ENCODE measurements at places on chromosomes 4 and X.

DNA sequence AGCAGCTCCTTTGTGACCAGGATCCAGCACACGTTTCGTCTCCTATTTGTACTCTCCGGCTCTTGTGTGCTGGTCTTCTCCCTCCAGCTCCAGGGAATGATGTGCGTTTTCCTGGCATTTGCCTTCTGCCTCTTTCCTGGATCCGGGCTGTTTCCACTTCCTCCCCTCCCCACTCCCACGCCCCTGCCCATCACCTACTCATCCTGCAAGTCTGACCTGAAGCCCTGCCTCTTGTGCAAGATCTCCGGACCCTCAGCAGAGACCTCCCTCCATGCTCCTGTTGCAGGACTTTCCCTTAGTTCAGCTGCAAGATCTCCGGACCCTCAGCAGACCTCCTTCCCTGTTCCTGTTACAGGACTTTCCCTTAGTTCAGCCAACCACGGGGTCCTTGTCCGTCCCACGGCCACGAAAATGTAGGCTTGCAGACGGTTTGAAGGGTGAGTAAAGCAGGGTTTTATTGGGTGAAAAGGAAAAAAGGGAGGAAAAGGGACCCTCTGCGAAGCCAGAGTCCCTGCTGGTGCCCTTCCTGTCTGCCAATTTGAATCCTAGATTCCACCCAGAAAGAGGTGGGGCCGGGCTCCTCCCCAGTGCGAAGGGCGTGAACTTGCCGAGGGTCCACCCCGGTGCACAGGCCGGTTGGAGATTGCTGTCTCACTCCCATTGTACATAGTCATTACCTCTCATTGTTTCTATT, 74.4 kb upstream of the IRF2 start:
- DNase-seq = no peak

DNA sequence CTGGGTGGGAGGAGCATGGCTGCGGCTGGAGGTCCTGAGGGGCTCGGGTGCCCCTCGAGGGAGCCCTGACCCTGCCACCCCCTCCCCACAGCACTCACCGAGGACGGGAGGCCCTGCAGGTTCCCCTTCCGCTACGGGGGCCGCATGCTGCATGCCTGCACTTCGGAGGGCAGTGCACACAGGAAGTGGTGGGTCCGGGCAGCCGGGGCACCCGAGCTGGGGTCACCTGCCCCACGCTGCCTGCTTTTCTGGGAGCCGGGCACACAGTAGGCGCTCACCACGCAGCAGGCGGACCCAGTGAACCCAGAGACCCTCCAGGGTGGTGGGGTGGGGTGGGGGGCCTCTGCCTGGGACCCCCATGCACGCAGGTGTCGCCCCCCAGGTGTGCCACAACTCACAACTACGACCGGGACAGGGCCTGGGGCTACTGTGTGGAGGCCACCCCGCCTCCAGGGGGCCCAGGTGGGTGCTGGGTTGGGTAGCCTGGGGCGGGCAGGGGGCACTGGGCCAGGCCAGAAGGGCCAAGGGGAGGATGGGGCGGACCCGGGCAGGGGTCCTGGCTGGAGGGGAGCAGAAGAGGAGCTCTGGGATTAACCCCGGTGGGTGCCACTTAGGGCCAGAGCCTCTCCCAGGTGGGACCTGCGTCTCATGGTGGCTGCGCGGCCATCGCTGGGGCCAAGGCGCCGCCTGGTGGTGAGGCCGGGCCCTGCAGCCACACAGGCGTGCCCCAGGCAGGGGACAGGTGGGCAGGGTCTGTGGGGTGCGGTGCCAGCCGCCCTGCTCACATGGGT, 1.4 kb downstream of the HGFAC start:
- no peak for DNase-seq

GRCh38 chr4:40168070-40168469, 28.8 kb upstream of the RHOH start:
- DNase-seq = no peak

DNA sequence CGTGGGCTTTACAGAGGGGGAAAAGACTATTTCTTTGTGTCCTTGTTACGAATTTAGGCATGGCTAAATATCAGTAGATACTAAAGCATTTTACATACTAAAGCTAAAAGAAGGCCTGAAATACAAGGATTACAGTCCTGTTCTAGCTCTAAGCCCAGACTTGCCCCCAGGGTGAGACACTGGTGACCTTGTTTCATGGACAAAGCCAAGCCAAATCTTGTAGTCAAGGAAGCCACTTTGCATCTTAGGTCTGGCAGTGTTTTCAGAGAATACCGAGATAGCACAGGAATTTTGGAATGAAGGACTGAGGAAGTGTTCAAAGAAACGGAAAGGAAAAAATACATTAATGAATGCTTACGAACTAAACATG, 733 bp upstream of the G3BP2 start:
- no peak for DNase-seq

DNA sequence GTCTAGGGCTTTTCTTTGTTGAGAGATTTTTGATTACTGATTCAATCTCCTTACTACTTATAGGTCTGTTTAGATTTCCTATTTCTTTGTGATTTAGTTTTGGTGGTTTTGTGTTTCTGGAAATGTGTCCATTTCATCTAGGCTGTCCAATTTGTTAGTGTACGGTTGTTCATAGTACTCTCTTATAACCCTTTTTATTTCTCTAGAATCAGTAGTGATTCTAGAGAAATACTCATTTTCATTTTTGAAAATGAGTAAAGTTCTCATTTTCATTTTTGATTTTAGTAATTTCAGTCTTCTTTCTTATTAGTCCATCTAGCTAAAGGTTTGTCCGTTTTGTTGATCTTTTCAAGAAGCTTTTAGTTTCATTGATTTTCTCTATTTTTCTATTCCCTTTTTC, 7.5 kb downstream of the IL13RA1 start:
- no peak for DNase-seq

DNA sequence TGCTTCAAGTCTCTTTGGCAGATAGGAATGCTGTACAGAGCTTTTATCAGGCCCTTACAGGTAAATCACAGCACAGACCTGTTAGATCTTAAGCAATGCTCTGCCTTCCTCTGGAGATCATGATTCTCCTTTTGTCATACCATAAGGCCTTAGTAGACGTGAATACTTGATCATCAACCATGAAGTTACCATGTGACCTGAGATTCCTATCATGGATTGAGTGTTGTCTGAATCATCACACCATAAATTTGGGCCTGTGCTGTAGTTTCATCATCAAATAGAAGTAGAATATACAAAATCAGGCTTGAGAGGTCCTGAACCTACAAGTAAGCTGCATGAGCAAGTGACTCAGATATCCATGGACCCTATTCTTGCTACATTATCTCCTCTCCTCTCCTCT, 466.8 kb upstream of the INTU start:
- DNase-seq = no peak

GRCh38 chr4:112523764-112524505, 8.0 kb upstream of the NEUROG2 start:
- no peak for DNase-seq

DNA sequence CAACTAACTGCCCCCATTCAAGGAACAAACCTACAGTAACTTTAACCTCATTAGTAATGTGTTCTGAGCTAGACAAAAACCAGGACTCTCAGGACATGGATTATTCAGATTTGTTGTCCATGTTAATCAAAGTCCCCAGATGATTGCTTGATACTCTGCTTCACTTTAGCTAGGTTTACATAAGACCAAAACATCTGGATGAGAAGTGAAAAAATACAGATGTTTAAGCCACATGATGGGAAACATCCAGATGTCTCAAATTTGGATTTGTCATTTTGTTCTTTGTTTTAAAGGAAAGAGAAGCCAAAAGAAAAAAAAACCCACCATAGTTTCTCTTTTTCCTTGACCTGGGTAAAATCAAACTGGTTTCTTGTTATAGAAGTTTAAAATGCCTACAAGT, 48.5 kb upstream of the NRK start:
- DNase-seq = no peak

DNA sequence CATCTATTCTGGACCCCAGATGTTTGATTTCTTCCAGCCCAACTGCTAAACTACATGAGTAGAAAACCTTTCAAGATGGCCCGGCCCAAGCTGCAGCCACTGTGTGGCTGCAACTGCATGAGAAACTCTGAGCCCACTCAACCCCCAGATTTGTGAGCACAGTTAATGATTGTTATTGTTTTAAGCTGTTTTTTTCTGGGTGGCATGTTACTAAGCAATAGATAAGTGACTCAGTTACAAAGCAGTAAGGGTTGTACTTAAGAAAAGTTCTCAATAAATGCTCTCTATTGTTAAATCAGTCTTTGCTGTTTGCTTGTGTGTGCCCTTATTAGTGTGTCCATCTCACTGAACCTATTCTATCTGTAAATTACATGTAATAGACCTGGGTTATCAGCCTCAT, 51.8 kb downstream of the GC start:
- no peak for DNase-seq

- DNase-seq = no peak
Observed at GRCh38 chrX:31508338-31508737, 436.5 kb upstream of the FTHL17 start.

- no peak for DNase-seq
Observed at GRCh38 chr4:48187813-48188212, 53.8 kb upstream of the TXK start.

DNA sequence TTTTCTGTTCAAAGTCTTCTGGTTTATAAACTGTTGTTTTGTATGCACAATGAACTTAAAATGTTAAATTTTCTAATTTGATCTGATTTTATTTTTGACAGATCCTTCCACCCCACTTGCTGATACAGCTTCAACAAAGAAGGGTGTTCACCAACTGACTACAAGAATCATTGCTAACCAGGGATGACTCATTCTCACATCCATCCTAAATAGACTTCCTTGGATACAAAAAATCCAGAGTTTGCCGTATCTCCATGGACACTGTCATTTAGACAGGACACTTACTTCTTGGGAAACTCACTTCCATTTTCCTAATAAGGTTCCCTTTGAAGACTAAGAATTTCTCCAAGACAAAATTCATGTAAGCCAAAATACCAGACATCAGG, 111.6 kb upstream of the NWD2 start:
- no peak for DNase-seq

DNA sequence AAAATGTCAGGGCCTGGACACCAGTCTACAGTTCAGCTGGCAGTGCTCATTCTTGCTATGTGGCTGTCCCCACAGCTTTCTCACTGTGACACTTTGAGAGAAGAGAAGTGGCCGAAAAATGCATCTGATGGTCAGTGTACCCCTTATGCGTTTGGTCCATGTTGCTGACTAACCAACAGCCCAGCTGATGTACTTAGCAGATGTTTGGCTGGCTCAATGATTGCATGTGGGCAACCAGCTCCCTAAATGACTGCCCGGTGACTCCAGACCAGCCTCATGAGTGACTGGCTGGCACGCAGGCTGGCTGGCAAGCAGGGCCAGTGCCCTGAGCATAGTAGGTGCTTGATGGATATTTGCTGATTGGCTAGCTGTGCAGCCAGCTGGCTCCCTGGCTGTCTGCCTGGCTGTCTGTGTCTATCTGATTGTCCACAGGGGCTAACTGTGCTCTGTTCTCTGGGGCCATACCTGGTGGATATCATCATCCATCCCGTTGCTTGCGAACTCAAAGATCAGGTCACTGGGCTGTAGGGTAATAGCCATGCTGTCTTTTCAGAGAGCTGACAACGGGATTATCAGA, 29.4 kb downstream of the ELF4 start:
- DNase-seq = no peak

DNA sequence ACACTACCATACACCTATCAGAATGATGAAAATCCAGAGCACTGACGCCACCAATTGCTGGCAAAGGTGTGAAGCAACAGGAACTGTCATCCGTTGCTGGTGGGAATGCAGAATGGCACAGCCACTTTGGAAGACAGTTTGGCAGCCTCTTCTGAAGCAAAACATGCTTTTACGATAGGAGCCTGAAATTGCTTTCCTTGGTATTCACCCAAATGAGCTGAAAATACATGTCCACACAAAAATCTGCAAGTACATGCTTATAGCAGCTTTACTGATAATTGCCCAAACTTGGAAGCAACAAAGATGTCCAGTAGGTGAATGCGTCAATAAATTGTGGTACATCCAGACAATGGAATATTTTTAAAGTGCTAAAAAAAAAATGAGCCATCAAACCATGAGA, 322.8 kb upstream of the FAT1 start:
- DNase-seq = no peak

DNA sequence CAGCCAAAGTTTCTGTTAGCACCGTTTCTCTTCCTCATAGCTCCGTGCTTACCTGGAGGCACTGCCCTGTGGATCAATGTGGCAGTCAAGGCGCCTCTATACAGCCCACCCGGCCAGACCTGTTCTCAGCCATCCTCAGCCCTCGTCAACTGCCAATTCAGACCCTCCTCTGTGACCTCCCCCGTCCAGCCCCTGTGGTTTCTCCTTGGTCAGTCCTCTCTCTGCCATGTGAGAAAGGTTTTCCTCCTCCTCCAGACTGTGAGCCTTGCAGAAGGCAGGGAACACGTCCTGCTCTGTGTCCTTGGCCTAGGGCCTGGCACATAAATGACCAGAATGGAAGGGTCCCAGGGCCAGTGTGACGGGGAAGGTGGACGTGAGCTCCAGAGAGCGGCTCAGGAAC, 174.6 kb upstream of the PSAPL1 start:
- DNase-seq = no peak

Data from SK-N-MC (cell line).